Activated naive CD8-positive, alpha-beta T cell treated with anti-CD3 and anti-CD28 coated beads, Interleukin-2, amount 50 U/mL, for 24 hours (primary cell): ENCODE measurements at places on chromosomes 6 and 20.

DNA sequence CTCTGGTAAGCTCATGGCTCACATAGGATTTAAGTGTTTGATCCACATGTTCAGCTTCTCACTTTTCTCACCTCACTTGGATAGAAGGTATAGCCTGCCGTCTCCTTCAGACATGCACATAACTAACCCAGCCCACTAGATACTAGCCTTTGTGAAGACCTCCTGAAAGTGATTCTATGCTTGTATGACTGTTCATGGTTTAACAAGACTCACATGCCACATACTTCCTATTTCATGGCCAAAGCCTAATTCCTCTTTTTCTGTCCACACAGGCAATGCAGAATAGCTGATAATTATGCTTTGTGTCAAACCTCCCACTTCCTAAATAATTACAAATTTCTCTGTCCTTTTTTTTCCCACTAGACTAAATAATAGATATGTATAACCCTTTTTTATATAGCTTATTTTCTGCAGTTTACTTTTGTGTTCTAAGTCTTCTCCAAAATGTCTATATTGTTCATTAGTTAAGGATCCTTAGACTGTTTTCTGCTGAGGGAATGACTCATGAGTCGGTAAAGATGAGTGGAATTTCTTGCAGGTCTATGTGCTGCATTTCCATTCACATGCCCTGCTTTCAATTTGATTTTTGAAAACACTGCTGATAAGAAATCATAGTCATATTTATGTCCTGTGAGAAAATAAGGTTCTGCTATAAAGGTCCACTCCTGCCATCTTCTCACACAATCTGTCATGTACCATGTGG lies 43.0 kb downstream of the HDDC2 start:
- DNase-seq = no peak

DNA sequence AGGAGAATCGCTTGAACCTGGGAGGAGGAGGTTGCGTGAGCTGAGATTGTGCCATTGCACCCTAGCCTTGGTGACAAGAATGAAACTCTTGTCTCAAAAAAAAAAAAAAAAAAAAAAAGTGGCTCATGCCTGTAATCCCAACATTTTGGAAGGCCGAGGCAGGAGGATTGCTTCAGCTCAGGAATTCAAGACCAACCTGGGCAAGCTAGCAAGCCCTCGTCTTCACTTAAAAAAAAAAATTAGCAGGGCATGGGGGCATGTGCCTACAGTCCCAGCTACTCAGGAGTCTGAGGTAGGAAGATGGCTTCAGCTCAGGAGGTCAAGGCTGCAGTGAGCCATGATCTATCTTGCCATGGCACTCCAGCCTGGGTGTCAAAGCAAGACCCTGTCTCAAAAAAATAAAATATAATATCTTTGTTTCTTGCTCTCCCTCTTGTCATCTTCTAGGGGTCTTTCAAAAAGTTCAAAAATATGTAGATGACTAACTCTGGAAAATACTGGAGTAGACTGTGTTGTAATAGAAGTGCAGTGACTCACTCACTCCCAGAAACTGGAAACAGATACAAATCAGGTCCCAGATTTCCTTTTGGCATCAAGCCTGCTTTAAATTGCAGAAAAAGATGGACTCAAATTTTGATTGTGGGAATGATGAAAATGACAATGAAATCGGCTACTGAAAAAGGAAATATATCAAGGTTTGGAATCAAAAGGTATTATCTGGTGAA lies 2.8 kb upstream of the GINM1 start:
- no peak for DNase-seq

DNA sequence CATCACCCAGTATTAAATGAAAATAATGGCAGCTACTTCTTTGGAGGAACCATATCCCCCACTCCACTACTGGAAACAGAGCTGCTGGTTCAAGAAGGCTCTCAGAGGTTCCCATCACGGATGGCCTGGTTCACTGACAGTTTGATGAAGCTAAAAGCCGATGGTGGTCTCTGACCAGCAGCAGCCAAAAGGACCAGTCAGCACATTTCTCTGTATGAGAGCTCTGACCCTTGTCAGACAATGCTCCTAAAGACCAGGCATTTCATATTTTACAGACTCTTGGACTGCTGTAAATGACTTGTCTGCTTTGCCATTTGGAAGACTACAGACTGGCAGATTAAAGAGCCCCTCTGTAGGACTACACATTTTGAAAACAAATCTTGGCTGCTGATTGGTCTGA lies 16.6 kb downstream of the PRKN start:
- DNase-seq = no peak

GRCh38 chr6:25297039-25297441 lies 17.9 kb downstream of the CARMIL1 start:
- DNase-seq = no peak

DNA sequence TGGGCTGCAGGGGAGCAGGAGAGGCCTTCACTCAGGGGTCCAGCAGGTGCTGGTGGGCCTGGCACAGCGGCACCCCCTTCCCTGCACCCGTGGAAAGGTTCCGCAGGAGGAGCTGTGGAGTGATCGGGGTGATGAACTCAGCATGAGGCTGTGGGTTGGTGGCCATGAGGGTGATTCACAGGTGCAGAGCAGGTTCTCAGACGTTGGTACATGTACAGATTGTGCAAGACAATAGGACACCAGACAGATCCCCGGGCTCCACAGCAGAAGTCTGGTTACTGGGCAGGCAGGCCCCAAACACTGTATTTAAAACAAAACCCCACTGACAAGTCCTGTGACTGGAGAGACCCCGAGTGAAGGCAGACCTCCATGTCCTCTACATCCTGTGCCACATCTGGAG lies 151.6 kb upstream of the CDH4 start:
- DNase-seq = no peak

DNA sequence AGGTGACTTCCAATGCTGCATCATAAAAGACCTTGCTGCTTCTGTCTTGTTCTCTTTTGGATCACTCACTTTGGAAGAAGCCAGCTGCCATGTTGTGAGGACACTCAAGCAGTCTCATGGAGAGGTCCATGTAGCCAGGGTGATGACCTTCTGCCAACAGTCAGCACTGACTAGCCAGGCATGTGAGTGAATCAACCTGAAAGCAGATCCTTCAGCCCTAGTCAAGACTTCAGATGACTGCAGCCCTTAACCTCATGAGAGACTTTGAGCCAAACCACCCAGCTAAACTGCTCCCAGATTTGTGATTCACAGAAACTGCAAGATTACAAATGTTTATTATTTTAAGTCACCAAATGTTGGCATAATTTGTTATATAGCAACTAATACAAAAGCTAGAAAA lies 86.0 kb upstream of the IYD start:
- DNase-seq = no peak

- no peak for DNase-seq
These were observed 8.6 kb downstream of the RAET1E start for GRCh38 chr6:149889326-149889725.

GRCh38 chr20:61956396-61957342 lies 109.0 kb downstream of the TAF4 start:
- DNase-seq = no peak

DNA sequence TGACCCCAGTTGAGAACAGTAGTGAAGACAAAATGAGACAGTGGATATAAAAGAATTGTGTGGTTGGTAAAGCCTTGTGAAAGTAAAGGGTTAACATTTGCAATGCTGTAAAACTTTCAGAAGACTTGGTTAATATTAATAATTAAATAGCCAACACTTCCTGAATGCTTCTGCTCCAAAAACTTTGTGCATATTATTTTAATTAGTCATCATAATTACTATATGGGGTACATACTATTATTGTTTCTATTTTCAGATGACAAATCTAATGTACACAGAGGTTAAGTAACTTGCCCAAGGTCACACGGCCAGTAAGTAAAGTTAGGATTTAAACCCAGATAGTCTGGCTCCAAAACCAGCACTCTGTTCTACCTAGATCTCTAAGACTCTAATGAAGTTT lies 291.3 kb downstream of the OGFRL1 start:
- DNase-seq = no peak

DNA sequence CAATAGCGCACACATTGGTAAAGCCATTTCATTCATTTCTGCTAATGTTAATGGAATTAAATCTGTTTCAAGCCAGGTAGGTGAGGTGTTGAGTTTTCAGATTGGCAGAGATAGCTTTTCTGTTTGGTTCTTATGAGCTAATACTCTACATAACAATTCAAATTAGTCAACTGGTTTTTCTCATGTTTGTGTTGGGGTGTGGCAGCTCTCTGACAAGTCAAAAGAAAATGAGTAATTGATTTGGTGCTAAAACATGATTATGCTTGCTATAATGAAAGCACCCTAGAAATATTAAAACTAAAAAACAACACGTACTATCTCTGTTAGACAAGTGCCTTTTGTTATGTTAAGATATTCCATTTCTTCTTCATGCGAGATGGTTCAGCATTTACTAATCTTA lies 13.6 kb downstream of the PPP1R14C start:
- DNase-seq = no peak

DNA sequence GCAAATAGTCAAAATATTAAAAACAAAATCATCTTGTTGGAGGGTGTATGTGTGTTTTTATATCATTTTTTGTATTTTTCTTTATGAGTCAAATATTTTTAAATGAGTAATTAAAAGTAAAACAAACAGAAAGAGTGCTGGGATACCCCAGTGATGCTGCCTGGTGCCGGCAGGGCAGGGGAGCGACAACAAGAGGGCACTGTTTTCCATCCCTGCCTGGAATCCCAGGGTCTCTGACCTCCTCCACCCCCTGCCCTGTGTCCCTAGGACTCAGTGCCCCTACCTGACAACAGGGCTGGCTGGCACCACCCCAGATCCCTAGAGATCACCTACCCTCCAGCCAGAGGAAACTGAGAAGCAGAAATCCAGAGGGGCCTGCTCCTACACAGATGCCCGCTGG lies 41.9 kb upstream of the HMGA1 start:
- no peak for DNase-seq

GRCh38 chr6:166836785-166837718 lies 119.3 kb downstream of the RNASET2 start:
- no peak for DNase-seq

DNA sequence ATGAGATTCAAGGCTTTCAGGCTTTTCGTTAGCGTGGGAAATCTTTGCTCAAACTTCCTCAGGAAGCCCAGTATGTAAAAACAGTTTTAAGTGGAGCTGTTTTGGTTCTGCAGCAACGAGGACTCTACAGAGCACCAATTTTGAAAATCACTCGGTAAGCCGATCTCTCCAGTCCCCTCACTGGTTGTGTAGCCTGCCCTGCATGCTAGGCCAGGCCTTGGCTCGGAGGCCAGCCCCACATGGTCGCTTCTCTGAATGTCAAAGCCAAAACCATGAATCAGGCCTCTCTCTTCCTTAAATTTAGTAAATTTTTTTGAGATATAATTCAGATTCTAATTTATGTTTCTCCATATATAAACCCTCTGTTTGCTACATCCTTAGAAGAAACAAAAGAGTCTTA lies 108.0 kb downstream of the CHD6 start:
- DNase-seq = no peak

DNA sequence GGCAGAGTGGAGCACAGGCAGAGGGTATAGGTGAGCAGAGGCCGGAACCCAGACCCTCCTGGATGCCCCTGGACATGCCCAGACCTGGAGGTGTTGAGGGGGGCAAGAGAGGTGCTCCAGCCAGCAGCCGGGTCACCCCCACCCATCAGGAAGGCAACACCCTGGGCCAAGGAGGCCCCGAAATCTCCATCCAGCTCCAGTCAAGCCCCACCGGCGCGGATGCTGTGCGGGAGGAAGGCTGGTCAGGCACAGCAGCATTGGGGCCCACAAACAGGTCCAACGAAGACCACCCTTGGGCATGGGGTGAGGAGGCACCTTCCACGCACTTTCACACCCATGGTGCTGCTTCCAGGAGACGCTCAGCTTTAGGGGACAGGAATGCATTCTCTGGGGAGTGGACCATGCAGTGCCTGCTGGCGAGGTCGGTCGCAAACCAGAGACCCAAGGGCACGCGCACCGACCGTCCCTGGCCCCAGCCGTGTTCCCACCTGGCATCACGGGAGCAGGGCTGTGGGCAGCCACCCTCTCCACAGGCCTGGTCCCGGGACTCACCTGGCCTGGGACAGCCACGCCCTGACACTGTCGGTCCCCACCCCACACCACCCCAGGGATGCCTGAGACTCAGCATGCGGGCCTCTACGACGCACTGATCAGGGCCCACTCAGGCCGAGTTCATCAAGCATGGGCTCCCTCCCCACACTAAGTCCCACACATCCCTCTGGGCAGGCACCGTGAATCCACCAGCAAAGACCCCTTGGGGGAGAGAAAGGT lies 43.6 kb upstream of the ZBP1 start:
- no peak for DNase-seq

DNA sequence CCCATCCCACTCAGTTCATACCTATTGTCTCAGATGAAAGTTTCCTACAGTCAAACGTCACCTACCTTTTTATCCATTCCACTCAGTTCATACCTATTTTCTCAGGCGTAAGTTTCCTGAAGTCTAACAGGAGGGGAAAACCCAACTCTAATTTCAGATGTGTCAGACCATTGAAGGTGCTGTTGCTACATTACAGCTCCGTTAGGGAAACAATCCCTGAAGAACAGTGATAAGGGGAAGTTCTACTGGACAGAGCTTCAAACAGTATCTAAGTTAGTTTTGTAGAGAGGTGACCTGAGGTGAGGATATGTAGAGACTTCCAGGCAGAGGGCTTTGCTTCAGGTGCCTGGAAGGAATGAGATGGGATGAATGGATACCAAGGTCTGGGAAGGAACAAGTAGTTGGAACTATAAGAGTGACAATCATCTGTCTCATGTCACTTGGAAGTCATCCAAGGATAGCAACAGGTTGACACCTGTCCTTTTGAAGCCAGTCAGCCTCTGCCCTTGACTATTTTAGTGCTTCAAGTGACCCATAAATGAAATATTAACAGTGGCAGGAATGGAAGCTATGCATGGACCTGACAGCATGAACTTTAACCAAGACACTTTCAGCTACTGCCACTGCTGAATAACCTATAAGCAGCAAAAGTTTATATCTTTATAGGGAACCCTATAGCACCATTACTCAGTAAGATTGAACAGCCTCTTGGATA lies 191.6 kb upstream of the MOCS1 start:
- DNase-seq = no peak

- DNase-seq = no peak
These were observed 260.0 kb downstream of the TMEM242 start for GRCh38 chr6:157063176-157063905.

- no peak for DNase-seq
These were observed 23.7 kb upstream of the SCRT2 start for GRCh38 chr20:699342-699741.

GRCh38 chr6:116419069-116419786 lies 41.9 kb upstream of the CALHM6 start:
- DNase-seq = no peak

DNA sequence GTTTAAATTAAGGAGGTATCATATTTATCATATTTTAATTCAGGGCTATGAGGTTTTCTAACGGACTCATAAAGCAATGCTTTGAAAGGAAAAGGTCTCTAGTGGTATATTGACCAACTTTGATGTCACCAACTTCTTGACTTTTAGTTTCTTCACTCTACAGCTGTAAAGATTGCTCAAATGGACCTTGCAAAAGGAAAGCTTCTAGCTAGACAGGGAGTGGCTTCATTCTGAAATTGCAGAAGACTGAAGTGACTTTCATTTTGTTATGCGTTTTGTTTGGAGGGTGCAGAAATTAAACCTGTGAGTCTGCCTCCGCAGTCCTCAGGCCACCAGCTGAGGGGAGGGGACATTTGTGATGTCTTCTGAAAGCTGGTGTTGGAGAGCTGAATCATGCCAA lies 95.7 kb downstream of the SLC24A3 start:
- no peak for DNase-seq
